ENCODE measurements at places on chromosomes 7 and 10.

DNA sequence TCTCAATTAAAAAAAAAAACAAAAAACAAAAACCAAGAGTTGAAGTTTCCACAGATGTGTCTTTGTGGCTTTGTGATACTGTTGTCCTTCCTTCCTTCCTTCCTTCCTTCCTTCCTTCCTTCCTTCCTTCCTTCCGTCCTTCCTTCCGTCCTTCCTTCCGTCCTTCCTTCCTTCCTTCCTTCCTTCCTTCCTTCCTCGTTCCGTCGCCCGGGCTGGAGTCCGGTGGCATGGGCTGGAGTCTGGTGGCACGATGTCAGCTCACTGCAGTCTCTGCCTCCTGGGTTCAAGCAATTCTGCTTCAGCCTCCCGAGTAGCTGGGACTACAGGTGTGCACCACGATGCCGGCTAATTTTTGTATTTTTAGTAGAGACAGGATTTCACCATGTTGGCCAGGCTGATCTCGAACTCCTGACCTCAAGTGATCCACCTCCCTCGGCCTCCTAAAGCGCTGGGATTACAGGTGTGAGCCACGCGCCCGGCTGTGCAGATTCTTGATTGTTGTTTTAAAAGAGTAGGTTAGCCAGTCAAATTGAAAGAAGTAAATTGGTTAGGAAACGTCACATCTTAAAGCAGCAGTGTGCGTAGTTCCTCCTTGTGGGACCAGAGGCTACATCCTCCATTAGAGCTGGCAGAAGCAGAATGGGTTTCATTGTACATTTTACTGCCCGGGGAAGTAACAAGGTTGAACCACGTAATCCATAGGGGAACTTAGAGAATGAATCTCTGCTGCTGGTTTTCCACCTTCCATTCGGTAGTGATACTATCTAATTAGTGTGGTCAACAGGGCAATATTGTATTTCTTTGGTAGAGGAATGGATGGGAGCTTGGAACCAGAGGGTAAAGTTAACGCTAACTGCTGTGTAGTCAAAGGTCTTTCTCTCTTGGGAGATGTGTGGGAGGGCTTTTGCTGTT lies 20.6 kb downstream of the DNAJB6 start:
- no peak for DNase-seq

DNA sequence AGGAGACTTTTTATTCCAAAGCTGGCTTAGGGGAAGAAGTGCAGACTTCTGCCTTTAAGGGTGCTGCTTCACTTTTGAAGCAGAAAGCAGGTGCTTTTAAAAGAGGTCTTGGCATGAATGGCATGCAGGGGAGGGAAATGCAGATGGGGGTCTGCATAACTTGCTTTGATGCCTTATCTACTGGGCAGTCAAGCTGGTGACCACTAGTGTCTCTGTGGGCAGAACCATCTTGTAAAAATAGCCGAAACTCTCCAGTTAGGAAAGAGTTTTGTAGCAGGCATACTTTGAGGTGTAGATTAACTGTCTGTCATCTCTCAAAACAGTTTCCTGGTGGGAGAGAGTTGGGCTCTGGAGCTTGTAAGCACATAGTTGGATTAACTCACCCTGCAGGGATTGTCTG lies 9.9 kb upstream of the CTNNA3 start:
- DNase-seq: no peak

- no peak for DNase-seq
Measured at GRCh38 chr7:115078386-115078785, 156.5 kb downstream of the MDFIC start.

DNA sequence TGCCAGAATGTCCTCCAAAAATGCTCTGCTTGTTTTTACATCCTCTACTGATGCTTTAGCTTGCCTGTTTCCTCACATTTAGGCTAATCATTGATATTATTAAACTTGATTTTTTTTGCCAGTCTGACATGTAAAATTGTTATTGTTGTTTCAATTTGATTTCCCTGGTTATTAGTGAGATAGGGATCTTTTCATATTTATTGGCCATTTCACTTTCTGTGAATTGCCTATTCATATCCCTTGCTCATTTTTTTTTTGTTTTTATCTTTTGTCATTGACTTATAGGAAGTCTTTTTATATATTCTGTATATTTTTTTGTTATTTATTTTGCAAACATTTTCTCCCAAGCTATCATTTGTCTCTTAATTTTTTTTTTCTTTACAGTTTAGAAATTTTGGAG lies 13.2 kb downstream of the FAM221A start:
- no peak for DNase-seq

DNA sequence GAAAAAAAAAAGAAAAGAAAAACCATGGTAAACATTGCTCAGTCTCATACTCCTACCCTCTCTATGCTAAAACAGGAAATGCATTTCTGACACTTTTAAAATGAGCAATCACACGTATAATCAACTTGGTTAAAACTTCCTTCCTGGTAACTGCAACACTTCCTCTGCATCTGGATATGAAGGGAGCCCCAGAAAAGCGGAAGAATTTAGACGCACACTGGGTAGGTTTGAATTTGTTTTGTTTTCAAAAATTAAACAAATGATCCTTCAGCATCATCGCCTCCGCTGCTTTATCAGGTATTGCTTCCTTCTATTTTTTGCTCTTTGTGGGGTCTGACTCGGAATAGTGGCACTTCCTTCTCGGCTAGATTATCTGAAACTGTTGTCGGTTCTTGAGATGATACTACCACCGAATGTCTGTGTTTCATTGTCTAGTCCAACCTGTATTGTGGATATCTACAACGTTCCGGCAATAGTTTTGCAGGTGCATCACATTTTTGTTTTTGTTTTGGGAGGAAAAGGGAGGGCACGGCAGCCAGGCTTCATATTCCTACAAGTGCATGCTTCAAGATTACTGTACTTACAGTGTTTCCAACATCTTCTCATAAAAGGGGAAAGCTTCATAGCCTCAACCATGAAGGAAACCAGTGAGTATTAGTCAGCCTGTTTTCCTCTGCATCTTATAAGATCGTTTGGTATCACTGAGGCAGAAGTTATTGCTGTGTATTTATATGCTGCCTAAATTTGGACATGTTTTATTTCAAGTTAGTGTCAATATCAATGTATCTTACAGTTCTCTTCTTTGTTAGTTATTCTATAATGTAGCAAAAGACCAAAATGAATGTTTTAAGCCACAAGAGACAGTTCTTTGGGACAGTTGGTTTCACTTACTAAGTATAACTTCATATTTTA lies at the start of gene PIK3CG:
PIK3CG (plus strand) TSS at position 153 of the 912 bp plus-strand sequence. CDS start 2,280 bp downstream, outside the sequence.
- DNase-seq: no peak

- DNase-seq: no peak
Measured at GRCh38 chr7:76074306-76074971, 26.5 kb downstream of the MDH2 start.

DNA sequence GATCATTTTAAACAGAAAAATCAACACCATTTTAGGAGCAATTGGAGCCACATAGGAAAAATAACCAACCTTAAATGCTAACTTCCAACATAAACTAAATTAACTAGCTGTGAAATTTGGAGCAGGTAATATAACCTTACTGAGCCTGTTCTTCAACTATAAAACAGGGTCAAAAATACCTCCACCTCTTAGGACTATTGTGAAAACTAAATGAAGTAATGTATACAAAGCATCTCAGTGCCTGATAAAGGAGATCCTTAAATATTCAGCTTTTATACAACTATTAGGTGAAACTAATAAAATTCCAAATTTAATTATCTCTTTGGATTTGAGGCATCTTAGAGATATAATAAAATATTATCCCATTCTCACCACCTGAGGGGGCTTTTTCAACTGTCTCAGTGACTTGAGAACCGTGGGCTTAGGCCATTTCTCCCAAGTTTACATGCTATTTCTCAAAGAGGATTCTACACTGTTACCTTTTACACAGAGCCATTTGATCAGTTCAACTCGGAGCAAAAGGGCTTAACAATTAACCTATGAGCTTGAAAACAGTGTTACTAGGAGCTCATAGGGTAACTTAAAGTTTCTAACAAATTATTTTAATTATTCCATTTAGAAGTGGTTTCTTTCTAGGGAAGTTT lies 165.0 kb upstream of the ASAH2 start:
- DNase-seq: no peak

DNA sequence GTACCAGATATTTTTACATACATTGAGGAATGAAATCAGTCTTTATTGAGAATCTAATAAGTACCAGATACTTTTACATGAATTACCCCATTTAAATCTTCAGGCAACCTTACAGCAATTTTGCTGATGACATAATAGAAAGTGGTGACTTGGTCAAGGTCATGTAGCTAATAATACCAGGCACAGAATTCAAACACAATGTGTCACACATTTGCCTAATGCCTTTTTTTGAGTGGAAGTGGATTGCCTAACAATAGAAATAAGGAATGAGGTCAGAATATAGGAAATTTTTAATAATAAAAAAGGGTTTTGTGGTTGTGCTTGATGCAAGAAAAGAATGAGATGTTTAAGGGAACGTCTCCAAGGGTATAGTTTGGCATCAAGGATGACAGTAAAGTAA lies 466.6 kb upstream of the IGFBP3 start:
- no peak for DNase-seq

- no peak for DNase-seq
Measured at GRCh38 chr10:73779539-73780197, 2.2 kb upstream of the CHCHD1 start.

DNA sequence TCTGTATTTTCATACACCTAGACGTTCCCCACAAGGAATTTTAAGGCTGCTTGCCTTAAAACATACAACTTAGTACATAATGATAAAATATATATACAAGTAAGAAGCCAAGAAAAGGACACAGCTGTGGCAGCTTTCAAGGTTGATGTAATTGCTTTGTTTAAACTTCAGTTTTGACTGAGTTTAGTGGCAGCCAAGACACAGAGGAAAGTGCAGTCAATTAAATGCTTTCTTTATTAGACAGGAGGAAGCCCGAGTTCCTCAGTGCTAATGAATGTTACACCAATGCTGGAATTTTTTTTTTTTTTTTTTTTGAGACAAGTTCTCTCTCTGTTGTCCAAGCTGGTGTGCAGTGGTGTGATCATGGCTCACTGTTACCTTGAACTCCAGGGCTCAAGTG lies 11.2 kb upstream of the STK31 start:
- DNase-seq: no peak

- DNase-seq: no peak
Measured at GRCh38 chr7:90594751-90595317, 1.3 kb upstream of the CDK14 start.

DNA sequence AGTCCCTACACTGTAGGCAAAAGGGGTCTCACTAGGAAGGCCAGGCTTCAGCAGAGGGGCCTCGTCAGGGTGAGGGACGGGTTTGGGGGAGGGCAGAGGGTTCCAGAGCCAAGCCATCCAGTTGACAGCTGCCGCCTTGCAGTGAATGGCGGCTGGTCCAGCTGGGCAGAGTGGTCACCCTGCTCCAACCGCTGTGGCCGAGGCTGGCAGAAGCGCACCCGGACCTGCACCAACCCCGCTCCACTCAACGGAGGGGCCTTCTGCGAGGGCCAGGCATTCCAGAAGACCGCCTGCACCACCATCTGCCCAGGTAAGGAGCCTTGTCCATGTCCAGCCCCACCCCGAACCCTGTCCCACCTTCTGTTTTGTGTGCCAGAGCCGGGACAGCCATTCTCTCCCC lies 31.6 kb upstream of the SLC29A3 start:
- no peak for DNase-seq

GRCh38 chr7:149670288-149670687 lies 103.1 kb downstream of the ZNF467 start:
- peak; percentile 28 for DNase-seq

- no peak for DNase-seq
Measured at GRCh38 chr7:136528329-136528728, 340.1 kb upstream of the CHRM2 start.

Measured in NCI-H1105 treated with DMSO at 0.1 percent for 48 hours (cell line).